Stimulated activated CD8-positive, alpha-beta memory T cell treated with anti-CD3 and anti-CD28 coated beads, Interleukin-2, amount 100 ng/mL, for 1 hour (primary cell): ENCODE measurements at places on chromosomes 5 and 9.

- DNase-seq: no peak
Measured at GRCh38 chr9:98879963-98880310, 63.8 kb upstream of the COL15A1 start.

DNA sequence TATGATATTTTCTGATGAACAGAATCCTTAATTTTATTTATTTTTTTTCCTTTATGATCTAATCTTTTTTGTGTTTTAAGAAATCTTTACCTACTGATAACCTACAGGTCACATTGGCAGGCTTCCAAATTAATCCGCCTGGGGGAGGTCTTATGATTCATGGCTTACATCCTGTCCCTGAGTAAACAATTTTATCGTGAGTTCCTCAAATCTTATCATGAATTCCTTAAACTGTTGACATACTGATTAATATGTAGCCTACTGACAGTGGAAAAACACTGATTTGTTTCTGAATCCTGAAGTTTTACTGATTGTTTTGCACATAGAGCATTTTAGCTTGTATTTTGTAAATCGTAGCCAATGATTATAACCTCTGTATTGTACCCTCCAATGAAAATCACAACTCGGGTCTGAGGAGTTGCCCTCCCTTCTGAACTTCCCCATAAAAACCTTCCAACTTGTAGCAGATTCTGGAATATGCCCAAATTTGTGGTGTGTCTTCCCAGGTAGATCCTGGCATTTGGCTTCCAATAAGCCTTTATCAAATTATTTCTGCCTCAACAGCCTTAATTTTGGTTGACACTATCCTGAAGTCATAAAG, 105.6 kb downstream of the VCAN start:
- DNase-seq: no peak

DNA sequence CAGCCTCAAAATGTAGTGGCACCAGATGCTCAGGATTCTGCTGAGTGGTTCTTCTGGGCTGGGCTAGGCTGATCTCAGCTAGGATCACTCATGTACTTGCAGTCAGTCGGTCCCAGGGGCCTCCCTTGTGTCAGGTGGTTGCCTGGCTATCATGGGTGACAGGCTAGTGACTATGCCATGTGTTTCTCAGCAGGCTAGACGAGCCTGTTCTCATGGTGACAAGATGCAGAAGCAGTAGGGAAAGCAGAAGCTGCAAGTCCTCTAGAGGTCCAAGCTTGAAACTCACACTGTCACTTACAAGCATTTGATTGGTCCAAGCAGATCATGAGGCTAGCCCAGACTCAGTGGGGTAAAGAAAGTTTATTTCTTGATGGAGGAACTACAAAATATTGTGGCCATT, 15.2 kb upstream of the KCNMB1 start:
- no peak for DNase-seq

DNA sequence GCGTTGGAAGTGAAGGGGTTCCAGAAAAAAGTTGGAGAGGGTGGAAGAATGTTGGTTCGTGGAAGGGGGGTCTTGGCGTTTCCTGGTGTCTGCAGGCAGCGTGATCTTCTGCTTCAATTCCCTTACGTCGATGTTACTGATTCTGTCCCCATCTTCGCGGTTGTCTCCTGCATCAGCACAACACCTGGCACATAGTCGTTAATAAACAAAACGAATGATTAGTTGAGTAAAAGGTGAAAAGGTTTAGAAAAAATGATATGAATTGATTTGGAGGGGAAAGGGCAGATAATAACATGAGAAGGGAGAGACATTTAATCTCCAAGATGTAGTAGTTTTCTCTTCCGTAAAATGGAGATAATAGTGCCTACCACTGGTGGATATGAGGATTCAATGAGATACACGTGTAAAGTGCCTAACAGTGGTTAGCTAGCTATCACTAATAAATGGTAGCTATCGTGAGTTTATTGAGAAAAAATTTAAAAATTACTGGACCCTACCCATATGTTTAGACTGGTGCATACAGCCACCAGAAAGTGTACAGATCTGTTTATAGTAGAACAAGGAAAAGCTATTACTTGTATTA, 556 bp downstream of the MTREX start:
- DNase-seq: no peak

- no peak for DNase-seq
Measured at GRCh38 chr5:74285675-74286280, 354.8 kb downstream of the ENC1 start.

DNA sequence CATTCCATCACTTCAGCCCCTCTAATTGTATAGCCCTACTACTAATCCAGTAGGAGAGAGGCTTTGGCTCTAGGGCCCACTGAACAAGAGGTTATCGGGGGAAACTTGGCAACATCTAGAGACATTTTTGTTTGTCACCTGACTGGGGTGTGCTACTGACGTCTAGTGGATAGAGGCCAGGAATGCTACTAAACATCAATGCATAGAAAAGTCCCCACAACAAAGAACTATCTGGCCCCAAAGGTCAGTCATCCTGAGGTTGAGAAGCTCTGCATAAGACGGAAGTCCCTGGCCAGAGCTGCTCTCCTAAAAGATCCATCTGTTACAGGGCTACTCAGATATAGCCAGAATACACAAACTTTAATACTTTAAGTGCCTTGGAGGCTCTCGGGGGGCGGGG, 570.6 kb upstream of the KLF4 start:
- DNase-seq: no peak

GRCh38 chr5:113022661-113023060, 46.1 kb downstream of the DCP2 start:
- DNase-seq: no peak
